ENCODE measurements at places on chromosomes 11 and 22.

DNA sequence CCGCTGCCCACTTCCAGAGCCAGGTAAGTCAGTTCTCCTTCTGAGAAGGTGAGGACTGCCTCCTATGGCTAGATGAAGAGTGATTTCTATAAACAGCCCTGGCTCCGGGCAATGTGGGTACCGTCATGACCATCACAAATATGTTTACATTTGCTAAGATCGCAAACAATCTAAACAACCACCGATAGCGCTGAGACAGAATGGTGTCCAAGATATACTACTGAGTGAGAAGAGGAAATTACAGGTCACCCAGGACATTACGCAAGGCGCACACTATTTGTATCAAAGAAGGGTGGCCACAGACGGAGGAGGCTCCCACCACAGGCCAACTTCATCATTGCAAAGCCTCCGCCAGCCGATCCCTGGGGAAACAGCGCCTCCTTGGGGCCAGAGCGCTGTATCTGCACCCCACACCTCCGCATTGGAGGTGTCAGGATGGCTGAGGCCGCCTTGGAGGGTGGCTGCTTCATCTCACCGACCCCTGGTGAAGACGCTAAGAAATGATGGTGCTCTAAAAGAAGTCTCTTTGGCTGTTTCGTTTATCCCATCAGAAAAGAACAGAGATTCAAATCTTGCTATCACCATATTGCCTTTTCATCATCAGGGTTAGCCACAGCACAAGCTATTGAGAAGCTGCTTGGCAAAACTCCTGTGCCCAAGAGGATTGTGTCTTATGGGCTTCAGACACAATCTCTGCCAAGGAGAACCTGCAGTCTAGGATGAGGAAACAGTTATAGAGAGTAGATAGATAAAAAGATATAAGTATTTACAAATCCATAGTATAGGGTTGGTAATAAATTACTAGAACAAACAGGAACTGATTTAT is 12.3 kb upstream of the ASRGL1 start:
- DNase-seq: peak; percentile 44

DNA sequence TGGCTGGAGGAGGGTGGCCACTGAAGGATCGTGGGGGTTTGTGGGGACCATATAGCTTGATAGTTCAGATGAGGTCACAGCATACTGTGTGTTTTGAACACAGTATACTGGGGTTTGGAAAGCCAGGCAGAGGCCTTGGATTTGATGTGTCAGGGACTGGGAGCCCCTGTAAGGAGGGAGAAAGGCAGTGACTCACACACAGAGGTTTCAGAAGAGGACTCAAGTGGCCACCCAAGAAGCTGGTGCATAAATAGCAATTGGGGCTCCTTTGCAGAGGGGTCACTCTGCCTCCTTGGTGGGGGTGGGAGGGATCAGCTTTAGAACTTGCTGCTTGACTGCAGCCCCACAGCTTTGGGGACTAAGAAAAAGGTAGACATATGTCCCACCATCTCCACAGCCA is 39.3 kb downstream of the SLC5A1 start:
- DNase-seq: no peak

DNA sequence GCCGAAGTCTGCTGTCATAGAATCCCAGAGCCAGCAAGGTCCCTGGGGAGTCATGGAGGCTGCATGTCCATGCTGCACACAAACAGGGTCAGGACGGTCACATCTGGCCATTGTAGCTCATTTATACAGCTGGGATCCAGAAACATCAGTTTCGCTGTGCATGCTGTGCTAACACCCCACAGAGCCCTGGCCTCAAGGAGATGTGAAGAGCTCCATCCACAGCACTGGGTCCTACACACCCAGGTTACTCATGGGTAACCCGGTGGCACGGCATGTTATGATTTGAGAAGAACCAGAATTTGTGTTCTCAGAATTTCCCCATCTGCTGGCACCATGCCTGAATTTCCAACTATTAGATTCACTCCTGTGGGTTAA is 146.3 kb upstream of the ARHGAP20 start:
- DNase-seq: no peak

- DNase-seq: no peak
These were observed 1.7 kb downstream of the CHRM1 start for GRCh38 chr11:62919476-62919875.

GRCh38 chr22:24066865-24067264 is 55.8 kb downstream of the CABIN1 start:
- DNase-seq: no peak

GRCh38 chr11:18010121-18010670 is 2.7 kb downstream of the SERGEF start:
- no peak for DNase-seq

DNA sequence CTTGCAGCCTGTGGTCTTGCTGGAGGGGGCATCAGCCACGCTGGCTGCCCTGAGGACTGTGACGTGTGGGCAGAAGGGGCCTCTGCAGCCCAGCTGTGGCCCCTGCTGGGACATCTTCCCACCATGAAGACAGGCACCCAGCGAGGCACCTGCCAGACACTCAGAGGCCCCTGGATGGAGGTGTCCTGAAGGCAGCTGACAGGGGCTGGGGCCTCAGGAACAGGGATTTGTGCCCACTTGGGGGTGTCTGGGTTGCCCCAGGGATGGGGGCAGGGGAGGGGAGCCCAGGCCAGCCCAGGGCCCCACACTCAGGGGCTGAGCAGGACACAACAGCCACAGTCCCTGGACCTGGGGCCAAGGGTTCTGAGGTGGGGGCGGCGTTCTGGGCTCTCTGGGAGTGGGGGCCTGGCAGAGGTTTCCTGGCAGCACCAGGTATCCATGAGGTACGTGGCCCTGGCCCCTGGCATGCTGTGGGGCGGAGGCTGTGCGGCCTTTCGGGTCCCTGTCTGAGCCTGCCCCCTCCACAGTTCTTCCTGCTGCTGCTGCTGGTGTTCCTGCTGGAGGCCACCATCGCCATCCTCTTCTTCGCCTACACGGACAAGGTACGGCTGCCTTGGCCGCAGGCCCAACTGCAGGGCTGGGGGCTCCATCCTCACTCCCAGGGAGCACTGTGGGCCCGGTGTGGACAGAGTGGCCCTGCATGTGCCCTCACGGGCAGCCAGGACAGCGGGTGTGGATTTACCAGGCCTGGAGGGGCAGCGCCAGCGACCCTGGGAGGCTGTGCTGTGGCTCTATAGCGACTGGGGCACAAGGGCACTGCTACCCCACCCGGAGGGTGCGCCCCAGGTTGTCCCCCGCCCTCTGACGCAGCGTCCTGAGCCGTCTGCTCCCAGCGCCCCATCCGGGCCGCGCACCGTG is 21.5 kb downstream of the TSPAN4 start:
- no peak for DNase-seq

DNA sequence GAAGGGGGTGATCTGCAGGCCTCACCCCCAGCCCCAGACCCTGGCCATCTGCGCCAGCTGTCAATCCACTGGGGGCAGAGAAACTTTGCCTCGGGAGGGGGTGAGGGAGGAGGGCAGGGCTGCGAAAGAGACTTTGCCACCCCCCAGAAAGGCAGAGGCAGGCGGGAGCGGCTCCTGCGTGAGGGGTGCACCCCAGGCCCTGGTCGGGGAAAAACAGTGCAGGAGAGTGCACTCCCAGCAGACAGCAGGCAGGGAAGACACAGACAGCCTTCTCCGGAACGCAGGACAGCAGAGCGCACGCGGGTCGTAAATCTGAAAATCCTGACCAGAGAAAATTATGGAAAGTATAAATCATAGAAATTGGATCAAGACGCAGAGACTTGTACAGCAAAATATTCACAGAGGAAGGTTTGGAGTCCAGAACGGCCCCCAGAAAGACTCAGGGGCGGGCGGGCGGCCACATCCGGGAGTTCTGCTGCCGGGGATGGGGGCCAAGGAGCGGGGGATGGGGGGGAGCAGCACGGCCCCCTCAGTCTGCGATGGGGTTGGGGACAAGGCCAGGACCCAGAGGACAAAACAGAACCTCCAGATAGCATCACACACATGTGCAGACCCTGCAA is 8.0 kb upstream of the MRPL23 start:
- no peak for DNase-seq

DNA sequence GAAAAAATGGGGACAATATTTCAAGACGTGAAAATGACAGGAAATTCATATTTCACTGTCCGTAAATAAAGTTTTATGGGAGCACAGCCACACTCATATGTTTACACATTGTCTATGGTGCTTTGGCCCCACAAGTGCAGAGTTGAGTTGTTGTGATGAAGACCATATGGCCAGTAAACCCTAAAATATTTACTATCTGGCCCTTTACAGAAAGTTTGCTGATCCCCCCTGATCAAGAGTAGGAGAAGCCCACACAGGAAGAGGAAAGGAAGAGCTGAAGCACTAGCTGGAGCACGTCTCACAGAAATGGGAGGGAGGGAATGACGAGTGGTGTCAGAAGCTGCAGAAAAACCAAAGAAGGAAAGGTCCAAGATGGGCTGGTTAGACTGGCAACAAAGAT is 78.8 kb downstream of the TNRC6B start:
- no peak for DNase-seq

- no peak for DNase-seq
These were observed 4.7 kb downstream of the DDIAS start for GRCh38 chr11:82906236-82906635.

- DNase-seq: no peak
These were observed 35.1 kb downstream of the FLI1 start for GRCh38 chr11:128728767-128729587.

DNA sequence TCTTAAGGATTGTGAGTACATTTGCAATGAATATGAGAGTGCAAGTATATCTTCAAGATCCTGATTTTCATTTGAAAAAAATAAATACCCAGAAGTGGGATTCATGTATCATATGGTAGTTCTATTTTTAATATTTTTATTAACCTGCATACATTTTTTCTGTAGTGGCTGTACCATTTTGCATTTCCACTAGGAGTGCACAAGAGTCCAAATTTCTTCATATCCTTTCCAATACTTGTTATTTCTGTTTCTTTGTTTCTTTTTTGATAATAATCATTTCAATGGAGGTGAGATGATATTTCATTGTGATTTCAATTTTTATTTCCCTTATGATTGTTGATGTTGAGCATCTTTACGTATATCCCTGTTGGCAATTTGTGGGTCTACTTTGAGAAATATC is 759.8 kb upstream of the CNTN5 start:
- no peak for DNase-seq

DNA sequence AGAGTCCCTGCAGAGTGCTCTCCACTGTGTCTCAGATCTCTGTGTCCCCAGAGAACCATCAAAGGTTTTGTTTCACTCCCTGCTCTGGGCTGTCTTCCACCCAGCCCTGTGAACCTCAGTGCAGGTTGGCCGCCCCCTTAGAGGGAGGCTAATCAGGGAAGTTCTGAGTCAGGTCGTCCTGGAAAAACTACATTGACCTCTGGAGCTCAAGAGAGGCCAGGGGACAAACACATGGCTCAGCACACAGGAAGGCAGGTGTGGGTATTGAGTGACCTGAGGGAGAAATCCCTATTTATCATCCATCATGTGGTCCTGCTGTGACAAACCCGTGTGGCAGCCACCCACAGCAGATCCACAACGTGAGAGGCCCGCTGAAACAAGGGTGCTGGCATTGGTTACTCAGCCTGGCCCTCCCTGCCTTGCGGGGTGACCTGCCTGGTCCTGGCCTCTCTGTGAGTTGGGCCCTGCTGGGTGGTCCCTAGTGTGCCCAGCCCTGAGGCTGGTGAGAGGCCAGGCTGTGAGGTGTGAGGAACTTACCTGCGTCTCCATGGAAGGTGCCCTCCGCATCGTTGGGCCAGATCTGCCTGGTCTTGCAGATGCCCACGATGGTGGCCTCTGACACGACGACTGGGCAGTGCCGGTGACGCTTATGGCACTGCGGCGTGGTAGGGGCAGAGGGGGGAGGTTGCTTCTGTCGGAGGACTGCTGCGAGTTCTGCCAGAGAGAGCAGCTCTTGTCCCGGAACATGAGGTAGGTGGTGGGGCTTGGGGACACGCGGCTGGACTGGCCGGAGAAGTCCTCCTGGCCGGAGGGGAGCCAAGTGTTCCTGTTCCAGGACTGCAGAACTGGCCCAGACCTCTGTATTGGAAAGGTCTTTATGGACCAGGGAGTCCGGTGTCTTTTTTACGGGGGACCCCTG is 669 bp upstream of the BCR start:
- peak; percentile 21 for DNase-seq

DNA sequence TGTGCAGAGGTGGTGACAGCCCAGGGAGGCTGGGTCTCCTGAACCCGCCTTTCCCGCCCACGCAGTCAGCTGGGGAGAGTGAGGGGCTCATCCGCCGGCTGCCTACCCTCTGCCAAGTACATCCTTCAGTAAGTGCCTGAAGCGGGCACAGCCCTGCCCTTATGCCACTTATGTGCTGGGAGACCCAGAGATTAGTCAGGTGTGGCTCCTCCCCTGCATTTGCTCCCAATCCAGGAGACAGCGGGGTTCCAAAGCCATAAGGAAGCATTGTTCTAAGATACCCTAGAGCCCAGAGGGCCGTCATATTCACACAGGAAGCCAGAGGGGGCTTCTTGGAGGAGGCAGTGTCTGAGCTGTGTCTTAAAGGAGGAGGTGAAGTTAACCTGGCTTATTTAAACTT is 5.8 kb upstream of the PPP6R3 start:
- DNase-seq: no peak

- DNase-seq: no peak
These were observed 45.7 kb downstream of the GNB1L start for GRCh38 chr22:19808873-19809478.

DNA sequence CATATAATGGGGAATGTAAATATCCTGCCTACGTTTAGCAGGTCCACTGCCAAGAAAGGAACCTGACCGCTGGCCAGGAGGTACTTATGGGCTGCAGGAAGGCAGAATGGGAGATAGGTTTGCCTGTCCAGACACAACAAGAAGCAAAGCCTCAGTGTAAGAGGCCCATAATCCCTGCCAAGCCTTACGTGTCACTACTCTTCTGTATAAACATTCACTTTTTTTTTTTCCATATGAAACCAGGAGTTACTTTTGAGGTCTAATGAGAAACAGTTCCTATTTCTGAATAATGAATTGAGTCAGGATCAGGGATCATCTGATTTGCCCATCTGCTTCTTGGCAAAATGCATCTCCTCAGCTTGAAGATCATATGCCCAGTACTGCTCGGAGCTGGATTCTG is 230.2 kb downstream of the NTM start:
- DNase-seq: no peak

- DNase-seq: no peak
These were observed 1.7 kb upstream of the GAB4 start for GRCh38 chr22:17009640-17010291.

DNA sequence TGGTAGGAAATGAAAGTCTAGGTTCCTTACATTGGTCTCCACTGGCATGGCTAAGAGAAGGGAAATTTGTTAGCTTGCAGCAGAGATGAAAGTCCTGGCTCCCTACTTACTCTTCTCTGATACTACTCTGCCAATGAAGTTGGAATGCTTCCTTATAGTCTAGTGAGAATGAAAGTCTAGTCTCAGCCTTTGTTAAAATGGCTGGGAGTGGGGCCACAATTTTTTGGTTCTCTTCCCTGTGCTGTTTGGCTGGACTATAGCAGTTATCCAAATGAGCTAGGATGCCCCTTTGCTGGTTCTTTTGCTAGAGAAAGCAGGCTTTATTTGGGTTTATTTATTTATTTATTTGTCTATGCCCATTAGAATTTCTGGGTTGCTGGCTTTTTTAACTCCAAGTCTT is 414.3 kb downstream of the AASDHPPT start:
- no peak for DNase-seq

- no peak for DNase-seq
These were observed 14.8 kb downstream of the KIAA0930 start for GRCh38 chr22:45225732-45226502.

- no peak for DNase-seq
These were observed 5.4 kb downstream of the NADSYN1 start for GRCh38 chr11:71458146-71459070.
